Activated CD4-positive, alpha-beta T cell treated with anti-CD3 and anti-CD28 coated beads, Interleukin-2, amount 10 ng/mL, durations not matched to agents 7 days and 5 days (primary cell): ENCODE measurements at places on chromosomes 5 and 9.

GRCh38 chr5:33283243-33283642, 157.5 kb upstream of the TARS1 start:
- no peak for DNase-seq

DNA sequence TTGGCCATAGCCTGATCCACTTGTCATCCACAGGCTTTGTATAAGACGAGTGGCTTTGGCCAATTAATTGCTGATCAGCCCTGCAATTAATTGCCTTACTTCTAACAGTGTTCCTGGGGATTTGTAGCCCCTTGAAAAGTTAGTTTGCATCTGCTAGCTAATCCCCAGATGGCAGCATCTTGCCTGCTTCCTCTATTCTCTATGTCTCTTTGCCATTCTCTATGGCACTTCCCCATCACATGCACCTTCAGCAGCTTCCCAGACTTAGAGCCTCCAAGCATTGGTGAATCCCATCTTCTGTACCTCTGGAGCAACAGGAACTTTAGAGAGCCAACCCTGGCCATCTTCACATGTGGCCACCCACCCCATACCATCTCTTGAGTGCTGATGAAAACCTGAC, 197.0 kb upstream of the DMAC1 start:
- DNase-seq, result no peak

DNA sequence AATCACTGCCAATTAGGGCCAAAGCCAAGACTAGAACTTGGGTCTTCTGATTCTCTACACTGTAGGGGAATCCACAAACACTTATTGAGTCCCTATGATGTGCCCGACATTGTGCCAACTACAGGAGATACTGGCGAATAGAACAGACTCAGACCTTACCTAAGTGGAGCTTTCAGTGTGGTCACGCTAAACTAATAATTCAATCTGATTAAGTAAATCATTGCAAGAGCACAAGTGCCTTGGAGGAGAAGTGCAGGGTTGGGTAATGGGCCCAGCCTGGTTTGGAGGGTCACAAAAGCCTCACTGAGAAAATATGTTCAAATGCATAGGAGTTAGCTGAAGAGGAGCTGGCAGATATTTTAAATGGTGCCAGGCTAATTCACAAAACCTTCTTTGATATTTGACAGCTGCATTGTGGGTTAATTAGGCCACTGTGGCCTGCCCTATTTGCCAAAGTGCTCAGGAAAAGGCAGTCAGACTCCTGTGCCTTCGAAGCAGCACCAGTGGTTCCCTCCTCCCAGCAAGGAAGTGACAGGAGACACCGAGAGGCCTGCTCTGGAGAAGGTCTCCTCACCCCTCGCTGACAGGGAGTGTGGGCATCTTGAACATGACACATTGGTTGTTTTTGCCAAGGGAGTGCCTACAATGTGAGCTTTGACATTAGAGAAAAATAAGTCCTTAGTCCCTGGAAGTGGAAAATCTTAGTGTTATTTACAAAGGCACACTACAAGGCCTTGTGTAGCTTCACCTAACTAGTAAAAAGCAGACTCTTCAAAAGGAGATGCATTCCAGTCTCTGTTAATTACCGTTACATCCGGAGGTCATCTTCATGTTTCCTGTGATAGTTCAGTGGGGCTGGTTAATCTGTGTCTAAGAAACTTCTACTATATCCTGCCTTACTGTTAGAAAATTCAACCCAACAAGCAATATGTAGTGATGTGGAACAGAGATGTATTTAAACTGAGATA, 24.1 kb upstream of the TRAF1 start:
- no peak for DNase-seq

- DNase-seq, result no peak
These were observed 166.8 kb upstream of the MAP3K1 start for GRCh38 chr5:56648460-56649034.

DNA sequence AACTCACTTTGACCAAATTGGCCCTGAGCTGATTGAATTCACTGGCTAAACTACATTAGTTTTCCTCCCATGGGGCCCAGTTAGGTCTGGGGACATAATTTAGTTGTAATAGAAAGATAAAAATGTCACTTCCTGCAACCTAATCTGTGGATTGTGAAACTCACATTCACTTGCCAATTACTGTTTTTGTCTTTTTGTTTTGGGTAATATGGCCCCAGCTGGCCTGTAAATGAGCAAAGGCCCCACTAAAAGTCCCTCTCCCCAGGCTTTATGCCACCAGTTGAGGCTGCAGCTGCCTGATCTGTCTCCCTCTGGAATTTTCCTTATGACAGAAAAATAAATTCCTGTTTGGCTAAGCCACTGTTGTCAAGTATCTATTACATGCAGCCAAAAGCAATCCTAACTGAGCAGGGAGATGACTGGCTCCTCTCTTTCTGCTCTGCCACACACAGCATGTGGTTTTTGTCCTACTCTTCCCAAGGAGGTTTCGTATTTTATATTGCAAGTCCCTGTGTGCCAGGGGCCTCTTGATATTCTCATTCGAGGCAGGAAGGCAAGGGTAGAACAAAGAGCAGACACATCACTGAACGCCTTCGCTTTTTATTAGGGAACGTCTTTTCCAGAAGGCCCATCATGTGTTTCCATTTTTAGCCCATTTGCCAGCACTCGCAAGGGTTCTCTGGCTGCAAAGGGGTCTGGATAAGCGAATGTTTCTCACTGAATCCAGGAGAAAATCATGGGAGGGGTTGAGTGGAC, 24.1 kb upstream of the SLC25A48 start:
- DNase-seq, result no peak
